MM.1S (cell line): ENCODE measurements at places on chromosomes 4 and X.

- no peak for DNase-seq
These were observed 216.4 kb upstream of the TET2 start for GRCh38 chr4:104930298-104930697.

DNA sequence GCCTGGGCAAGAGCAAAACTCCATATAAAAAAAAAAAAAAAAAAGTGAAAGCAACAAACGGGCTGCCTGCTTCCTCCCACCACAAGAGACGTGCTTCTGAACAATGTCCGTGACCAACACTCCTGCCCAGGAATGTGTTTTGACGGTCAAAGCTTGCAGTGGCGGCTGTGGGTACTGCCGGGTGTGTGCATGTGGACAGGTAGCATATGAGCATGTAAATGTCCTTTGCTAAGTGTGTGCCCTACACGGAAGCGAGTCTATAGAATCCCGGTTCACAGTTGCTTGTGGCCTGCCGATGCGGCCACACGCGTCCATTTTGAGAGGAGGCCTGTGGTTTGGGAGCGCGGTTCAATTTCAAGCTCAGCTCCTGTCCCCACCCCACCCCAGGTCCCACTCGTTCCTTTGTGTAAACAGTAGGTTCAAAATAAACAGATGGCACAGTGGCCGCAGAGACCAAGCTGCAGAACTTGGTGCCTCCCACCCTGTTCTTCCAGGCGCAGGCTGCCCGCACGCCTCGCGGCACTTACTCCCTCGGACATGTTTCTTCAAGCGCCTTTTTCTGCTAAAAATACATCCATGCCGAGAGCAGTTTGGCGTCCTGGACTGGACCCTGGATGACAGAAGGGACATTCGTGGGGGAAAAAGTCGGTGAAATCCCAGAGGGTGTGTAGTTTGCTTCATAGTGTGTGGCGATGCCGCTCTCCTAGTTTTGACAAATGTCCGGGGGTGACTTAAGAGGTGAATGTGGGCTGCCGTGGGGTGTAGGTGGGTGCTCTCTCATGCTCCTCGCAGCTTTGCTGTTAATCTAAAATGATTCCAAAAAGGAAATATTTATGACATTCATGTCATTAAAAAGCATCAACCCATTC, 11.5 kb upstream of the NKX1-1 start:
- no peak for DNase-seq

DNA sequence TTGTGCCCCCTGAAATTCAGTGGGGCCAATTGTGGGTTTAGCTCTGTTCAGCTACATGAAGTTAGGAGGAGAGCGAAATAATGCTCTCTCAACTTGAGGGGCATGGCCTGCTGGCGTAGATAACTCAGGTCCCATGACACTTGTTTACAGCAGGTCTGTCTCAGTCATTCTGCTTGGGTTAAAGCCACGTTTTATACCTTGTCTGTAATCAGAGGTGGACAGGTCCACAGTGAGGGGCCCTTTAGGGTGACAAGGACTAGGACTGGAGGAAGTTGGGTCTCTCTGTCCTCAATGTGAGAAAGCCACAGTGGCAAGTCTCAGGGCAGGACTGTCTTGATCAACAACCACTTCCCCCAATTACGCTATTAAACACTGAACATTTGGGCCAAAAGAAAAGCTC, 49.0 kb downstream of the PDHA1 start:
- no peak for DNase-seq

GRCh38 chrX:70001708-70002341, 47.9 kb downstream of the AWAT2 start:
- DNase-seq, result no peak

- no peak for DNase-seq
These were observed 31.7 kb upstream of the ZNF41 start for GRCh38 chrX:47514533-47515235.

DNA sequence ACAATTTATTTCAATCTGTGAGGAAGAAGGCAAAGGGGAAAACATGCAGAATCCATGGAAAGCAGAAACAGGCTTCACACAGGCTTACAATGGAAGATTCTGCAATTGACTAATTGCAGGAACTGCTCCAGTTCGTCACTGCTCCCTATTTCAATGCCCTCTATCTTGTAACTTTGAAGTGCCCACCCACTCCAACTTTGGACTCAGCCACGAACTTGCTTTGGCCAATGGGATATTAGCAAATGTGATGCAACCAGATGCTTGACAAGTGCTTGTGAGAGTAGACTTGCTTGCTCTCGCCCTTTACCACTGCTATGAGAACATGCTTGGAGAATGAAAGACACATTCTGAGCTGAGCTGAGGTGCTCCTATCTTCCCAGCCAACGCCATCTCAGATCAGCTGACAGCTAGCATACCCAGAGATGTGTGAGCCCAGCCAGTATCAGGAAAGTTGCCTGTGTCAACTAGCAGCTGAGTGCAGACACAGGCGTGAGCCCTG, 105.7 kb upstream of the PTCHD1 start:
- no peak for DNase-seq

DNA sequence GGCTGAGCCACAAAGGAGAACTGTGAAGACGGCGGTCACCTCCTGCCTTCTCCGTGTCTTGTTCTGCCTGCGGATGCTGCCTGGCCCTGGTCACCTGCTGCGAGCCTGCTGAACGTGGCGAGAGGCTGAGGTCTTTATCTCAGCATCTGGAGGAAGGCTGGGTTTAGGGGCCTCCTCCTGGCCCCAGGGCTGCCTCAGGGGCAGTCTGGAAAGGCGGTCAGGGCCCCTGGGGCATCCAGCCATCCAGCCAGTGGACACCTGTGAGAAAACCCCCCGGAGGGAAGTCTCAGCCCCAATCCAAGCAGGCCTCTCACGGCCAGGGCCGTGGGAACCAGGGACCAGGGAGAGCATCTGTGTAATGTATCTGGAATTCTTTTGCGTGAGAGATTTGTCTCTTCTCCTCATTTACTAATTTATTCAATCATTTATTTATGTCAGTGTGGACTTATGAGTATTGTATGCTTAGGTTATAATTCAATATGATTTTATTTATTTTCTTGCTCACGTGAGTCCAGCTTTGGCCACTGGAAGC, 11.3 kb downstream of the PDE6B start:
- no peak for DNase-seq

DNA sequence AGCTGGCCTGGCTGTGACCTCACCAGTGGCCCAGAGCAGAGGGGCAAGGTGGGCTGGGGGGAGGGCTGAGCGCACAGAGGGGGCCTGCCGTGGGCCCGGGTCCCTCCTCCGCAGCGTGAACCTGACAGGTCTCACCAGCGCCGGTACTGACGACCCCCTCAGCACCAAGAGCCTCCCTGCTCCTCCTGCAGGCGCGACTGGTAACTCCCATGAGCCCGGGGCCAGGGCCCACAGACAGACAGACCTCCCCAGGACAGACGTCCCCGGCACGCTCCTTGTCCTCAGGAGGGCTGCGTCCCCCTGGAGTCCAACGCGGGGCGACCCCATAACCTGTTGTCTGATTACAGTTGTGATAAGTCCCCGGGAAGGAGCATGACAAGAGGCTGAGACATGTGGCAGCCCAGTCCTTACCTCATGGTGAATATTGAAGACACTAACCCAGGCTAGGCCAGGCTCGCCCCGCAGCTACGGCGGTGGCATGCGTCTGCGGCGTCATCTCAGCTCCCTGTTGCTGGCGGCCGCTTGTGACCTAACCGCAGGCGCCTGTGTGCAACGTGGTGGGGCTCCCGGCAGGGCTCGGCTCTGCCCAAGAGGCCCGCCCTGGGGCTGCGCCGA, 8.5 kb downstream of the AKAP17A start:
- no peak for DNase-seq

DNA sequence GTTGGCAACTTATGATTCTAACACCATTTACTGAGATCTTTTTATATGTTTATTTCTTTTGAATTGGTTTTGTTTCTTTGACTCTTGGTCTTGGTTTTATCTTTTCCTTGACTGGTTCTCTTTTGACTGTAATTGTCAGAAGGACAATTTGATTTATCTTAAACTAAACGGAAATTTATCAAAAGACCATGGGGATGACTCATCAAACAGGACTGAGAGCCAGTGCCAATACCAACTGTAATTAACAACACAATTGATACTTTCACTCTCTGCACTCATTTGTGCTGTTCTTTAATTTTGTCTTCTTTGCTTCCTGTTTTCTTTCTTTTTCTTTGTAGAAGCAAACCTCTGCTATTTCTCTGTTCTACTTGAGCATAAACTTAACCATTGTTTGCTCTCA, 776.8 kb downstream of the CCSER1 start:
- no peak for DNase-seq

GRCh38 chr4:7787681-7788141, 151.9 kb downstream of the AFAP1 start:
- DNase-seq, result no peak

DNA sequence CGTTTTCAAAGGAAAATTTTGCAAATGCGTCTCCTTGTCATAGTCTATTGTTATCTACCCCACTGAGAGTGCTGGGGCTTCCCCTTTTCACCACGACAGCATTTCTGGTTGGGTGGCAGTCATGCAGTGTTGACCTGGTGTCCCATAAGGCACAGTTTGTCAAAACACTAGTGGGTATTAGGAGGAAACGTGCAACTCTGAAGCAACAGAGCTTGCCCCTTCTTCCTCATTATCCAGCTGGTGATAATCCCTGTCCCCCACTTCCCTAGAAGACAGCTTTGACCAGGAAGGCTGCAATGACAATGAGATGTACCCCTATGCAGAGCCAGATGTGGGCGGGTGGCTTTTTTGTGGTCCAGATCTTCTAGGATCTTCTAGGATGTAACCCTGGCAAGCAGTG, 1.8 kb downstream of the TBC1D1 start:
- peak; percentile 15 for DNase-seq

DNA sequence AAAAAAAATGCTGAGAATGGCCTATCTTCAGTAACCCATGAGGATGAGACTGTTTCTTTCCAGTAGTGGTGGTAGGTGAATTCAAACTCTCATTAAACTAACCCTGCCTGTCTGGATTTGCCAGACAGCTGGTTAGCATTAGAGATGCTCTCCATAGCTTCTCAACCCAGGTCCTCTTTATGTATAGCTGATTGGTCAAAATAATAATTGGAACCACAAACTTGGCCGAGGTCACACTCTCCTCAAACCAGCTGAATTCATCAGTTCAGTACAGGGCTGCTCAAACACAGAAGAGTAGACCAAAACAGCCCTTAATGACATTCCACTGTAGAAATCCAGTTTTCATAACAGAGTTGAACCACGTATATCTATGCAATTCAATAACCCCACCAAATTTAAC, 85.3 kb downstream of the HCCS start:
- DNase-seq, result no peak

GRCh38 chrX:18075603-18076002, 145.1 kb downstream of the BEND2 start:
- no peak for DNase-seq
